ENCODE measurements at places on chromosomes 4 and X.

GRCh38 chr4:112357897-112358296 lies 60.7 kb downstream of the ALPK1 start:
- no peak for DNase-seq

- no peak for DNase-seq
Observed at GRCh38 chrX:10755439-10756334, 135.3 kb upstream of the MID1 start.

DNA sequence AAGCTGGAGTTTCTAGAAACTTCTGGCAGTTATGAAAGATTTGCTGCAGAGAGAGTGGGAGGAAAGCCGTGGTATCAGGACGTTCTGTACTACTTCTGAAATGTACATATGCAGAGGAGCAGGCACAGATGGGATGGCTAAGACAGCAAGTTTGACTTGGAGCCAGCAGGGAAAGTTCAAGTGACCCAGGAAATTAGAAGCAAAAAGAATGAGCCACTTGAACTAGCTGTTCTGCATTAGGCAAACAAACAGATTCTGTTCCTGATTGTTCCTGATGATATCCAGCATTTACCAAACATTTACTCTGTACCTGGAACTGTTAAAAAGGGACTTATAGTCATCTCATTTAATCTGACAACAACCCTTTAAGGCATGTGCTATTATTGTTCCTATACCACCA lies 41.4 kb upstream of the CXCL13 start:
- DNase-seq: no peak

DNA sequence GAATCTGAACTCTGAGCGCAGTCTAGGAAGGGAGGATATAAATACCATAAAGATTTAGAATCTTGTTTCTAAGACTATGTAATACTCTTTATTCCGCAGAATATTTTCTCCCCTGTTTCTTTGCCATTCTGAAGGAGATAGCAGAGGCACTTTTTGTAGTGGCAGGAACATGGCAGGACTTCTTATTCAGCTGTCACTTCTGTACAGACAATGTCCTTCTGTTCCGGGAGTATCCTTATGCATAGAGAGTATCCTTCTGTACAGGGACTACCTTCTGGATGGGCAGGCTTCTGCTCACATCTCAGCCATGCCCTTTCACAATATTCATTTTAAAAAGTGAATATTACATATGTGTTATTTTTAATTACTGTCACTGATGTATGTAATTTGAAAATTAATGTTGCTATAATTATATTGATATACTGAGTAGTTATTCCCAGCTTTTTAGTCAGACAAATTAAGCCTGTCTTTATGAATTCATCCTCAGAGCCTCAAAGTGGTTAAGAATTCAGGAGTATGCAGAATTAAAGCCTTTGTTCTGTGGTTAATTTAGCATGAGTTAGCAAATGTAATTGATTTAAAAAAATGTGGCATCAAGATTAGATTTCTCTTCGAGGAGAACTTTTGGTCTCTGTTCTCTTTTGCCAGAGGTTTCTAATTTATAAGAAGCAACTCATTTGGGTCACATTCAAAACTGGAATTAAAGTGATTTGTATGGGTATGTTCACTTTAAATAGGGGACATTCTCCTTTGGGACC lies 174.4 kb downstream of the FHIP1A start:
- no peak for DNase-seq

- no peak for DNase-seq
Observed at GRCh38 chr4:84647312-84647884, 64.5 kb downstream of the CDS1 start.

- DNase-seq: no peak
Observed at GRCh38 chr4:183589461-183590099, 69.4 kb downstream of the RWDD4 start.

GRCh38 chrX:111337067-111337637 lies 66.9 kb upstream of the CAPN6 start:
- no peak for DNase-seq

GRCh38 chrX:110062919-110063318 lies 60.0 kb downstream of the TMEM164 start:
- no peak for DNase-seq

- no peak for DNase-seq
Observed at GRCh38 chr4:30538794-30539193, 181.4 kb upstream of the PCDH7 start.

- no peak for DNase-seq
Observed at GRCh38 chr4:140691369-140691768, 64.8 kb downstream of the TBC1D9 start.

All from GM10248 (cell line).